ENCODE measurements at places on chromosomes 6 and 20.

DNA sequence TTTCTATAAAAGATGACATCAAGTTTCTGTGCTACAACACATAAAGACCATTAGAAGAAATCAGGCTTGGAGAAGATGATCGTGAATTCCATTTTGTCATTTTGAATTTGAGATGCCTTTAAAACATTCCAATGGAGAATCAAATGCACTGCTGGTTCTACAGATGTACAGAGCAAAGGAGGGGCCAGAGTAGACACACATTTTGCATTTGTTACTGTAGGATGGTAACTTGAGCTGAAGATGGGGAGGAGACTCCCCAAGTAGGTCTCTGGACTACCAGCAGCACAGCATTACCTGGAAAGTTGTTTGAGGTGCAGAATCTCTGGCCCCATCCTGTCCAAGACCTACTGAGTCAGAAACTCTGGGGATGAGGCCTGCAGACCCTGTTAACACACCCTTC lies 121.6 kb upstream of the RALGAPA2 start:
- DNase-seq, result no peak

DNA sequence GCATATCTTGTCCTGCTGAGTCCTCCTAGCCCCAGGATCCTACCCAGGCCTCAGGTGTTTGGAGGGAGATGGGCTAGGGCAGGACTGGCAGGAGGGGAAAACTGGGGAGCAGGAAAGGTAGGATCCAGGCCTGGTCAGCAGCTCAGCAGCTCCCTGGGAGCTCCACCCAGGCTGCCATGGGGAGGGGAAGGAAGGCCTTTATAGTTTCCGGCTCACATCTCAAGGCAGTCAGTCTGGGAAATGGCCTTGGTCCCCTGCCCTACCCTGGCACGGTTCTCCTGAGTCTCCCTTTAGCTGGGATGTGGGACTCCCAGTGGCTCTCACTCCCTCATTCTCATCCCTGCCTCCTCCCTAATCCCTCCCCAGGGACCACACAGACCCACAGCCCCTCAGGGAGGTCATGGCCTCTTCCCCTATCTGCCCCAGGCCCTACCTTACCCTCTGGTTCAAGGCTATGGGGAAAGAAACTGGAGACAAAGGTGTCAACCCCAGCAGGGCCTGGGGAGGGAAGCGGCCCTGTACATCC lies 1.6 kb downstream of the SLC44A4 start:
- DNase-seq, result no peak

- no peak for DNase-seq
Observed at GRCh38 chr6:23940466-23940865, 185.5 kb upstream of the NRSN1 start.

DNA sequence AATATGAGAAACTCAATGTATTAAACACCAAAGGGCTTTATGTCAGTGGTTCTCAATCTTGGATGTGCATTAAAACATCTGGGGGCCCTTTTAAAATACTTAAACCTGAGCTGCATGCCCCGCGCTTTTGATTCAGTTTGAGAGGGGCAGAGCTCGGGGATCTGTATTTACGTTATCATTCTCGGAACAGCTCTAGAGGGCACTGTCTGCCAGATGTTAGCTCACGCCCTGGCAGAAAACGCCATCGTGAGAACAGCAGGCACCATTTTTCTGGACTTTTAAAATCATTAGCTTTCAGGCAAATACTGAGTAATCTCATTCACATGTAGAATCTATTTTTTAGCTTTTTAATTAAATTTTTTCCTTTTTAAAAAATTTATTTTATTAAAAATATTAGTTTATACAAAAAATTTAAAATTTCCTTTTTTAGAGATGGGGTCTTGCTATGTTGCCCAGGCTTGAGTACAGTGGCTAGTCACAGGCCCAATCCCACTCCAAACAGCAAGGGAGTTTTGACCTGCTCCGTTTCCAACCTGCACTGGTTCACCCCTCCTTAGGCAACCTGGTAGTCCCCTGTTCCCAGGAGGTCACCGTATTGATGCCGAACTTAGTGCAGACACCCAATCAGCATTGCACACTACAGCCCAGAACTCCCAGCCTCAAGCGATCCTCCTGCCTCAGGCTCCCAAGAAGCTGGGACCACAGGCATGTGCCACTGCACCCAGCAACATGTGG lies 30.0 kb upstream of the ZNF133 start:
- no peak for DNase-seq

DNA sequence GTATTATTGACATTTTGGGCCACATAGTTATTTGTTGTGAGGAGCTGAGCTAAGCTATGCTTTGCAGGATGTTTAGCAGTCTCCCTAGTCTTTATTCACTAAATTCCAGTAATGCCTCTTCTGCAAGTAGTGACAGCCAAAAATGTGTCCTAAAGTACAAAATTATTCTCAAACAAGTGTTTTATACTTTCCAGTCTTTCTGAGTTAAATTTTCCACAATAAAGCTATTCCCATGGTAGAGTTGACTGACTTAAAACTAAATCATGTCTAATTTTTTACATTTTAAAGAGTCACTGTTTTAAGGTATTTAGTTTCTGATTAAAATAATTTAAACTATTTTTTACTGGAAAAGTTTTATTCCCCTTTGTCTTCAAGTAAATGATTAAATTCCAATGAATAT lies 717.8 kb upstream of the HS3ST5 start:
- DNase-seq, result no peak

Measured in NCI-H2081 treated with DMSO at 0.1 percent for 48 hours (cell line).